ENCODE measurements at places on chromosomes 13 and 19. TPM values are rescaled to one million over a fixed set of nuclear protein-coding genes. Genes with fewer than 3 reads are reported as not detected.
A peak's percentile ranks its signal among the peaks of the same experiment; 100 is the strongest.

GRCh38 chr19:50870417-50871089 is 2.7 kb upstream of the KLK2 start:
- peak; percentile 12 for DNase-seq
- H3K27me3 ChIP-seq: peaks cover 27% of the 10 kb centered on the region
- H3K4me3 ChIP-seq: peak overlapping the region; percentile 5
- no peak overlapping the region for H3K27ac ChIP-seq

GRCh38 chr13:25462301-25463125 is 90.7 kb downstream of the ATP8A2 start:
- H3K27me3 ChIP-seq: no peaks in the 10 kb centered on the region
- no peaks in the 10 kb centered on the region for H3K36me3 ChIP-seq
- DNase-seq: no peak
- no peak overlapping the region for H3K27ac ChIP-seq

- no peak for DNase-seq
- H3K27me3 ChIP-seq: peaks cover 87% of the 10 kb centered on the region
- H3K36me3 ChIP-seq: no peaks in the 10 kb centered on the region
- no peak overlapping the region for H3K27ac ChIP-seq
- peaks cover 9% of the 10 kb centered on the region for H3K4me1 ChIP-seq
These were observed 22.2 kb downstream of the RASA3 start for GRCh38 chr13:114110091-114110829.

GRCh38 chr19:18168673-18169381 is 4.8 kb upstream of the IFI30 start:
- H3K4me3 ChIP-seq: no peak overlapping the region
- no peaks in the 10 kb centered on the region for H3K4me1 ChIP-seq
- DNase-seq: no peak
- peaks cover 15% of the 10 kb centered on the region for H3K36me3 ChIP-seq
- H3K27me3 ChIP-seq: no peaks in the 10 kb centered on the region
- no peak overlapping the region for H3K27ac ChIP-seq

Gene OR10H3
- total RNA-seq: not detected
